Activated CD4-positive, alpha-beta T cell treated with anti-CD3 and anti-CD28 coated beads, Interleukin-2, amount 10 ng/mL, durations not matched to agents 24 days and 14 days (primary cell): ENCODE measurements at places on chromosomes 6 and 20. TPM values are rescaled to one million over a fixed set of nuclear protein-coding genes. Genes with fewer than 3 reads are reported as not detected.

DNA sequence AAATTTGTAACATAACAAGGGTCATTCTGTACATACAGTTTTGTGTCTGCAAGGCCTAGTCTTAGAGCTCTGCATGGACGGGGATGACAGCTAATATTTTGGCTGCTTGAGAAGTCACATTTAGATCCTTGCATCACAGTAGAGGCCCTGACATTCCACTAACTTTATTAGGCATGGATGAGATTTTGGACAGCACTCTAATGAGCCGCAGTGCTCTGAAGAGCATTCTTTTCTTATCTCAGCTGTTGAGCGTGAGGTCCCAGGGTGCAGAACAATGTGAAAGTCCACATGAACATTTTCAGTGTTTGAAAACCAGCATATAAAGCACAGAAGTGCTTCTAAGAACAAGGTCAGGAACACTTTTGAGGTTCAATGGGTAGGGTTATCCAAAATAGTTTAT lies 58.9 kb downstream of the IPCEF1 start:
- H3K36me3 ChIP-seq, result no peaks in the 10 kb centered on the region
- H3K27me3 ChIP-seq, result peaks cover 31% of the 10 kb centered on the region
- no peak overlapping the region for H3K27ac ChIP-seq
- DNase-seq, result peak; percentile 36
- no peak overlapping the region for H3K4me3 ChIP-seq

Gene IP6K3
- total RNA-seq, result not detected in 2 replicates

DNA sequence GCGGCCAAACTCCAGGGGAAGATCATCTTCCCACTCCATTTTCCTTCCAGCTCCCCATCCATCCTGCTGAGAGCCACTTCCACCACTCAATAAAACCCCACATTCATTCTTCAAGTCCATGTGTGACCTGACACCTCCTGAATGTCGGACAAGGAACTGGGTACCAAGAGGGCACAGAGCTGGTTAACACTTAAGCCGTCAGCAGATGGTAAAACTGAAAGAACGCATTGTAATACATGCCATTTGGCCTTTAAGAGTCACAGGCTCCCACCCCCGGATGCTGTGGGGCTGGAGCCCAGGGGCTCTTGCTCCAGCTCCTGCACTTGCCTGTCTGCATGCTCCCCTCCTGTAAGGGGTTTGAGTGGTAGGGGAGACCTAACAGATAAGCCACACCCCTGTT lies 753.9 kb downstream of the COL12A1 start:
- H3K4me1 ChIP-seq, result no peaks in the 10 kb centered on the region
- H3K27ac ChIP-seq, result no peak overlapping the region
- DNase-seq, result no peak
- H3K4me3 ChIP-seq, result no peak overlapping the region

DNA sequence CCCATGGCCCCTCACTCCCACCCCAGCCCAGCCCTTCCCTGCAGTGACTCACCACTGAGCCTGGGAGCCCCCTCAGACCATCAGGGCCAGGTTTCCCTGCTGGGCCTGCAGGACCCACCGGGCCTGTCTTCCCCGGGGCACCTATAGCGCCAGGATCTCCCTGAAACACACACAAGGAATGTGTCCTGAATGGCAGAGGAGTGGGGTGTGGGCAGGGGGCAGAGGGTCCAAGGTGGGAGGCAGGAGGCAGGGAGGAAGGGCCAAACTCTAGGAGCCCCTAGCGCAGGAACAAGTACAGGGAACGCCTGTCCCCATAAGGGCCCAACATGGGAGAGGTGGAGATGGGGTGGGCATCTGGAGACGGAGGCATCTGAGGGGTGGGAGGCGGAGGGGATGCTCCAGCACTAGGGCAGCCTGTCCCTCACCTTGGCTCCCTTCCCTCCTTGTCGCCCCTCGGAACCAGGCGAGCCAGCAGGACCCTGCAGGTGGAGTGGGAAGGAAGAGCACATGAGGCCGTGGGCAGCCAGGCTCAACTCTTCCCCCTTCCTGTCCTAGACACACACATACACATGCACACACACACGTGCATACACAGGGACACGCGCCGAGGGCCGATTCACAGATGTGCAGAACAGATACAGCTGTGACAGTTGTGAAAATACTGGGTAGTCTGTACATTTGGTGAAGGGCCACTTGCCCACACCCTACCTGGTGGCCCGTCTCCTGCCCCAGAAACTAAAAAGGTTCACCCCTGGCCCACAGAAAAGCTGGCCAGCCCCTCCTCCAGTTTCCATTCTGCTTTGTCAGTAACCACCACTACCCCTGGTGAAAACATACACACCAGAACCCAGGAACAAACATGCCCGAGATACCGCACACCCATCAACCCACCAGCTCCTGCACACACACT lies 24.6 kb downstream of the COL11A2 start:
- no peak overlapping the region for H3K27ac ChIP-seq
- DNase-seq, result no peak
- no peaks in the 10 kb centered on the region for H3K36me3 ChIP-seq
- peaks cover 1% of the 10 kb centered on the region for H3K27me3 ChIP-seq

- peaks cover 44% of the 10 kb centered on the region for H3K4me1 ChIP-seq
- peak; percentile 85 for DNase-seq
- H3K27me3 ChIP-seq, result no peaks in the 10 kb centered on the region
- peak overlapping the region; percentile 58 for H3K27ac ChIP-seq
- peak overlapping the region; percentile 29 for H3K4me3 ChIP-seq
Observed at GRCh38 chr6:32954986-32955802, 2.3 kb upstream of the HLA-DMA start.

Gene CALHM4
- not detected in 2 replicates for total RNA-seq

GRCh38 chr6:109626311-109626710 lies 64.7 kb downstream of the AK9 start:
- H3K4me3 ChIP-seq, result no peak overlapping the region
- H3K36me3 ChIP-seq, result no peaks in the 10 kb centered on the region
- DNase-seq, result no peak
- H3K27ac ChIP-seq, result no peak overlapping the region
- H3K4me1 ChIP-seq, result peaks cover 7% of the 10 kb centered on the region
- no peaks in the 10 kb centered on the region for H3K27me3 ChIP-seq

Gene RAET1G
- total RNA-seq, result not detected in 2 replicates

Gene NOX3
- total RNA-seq, result not detected in 2 replicates

DNA sequence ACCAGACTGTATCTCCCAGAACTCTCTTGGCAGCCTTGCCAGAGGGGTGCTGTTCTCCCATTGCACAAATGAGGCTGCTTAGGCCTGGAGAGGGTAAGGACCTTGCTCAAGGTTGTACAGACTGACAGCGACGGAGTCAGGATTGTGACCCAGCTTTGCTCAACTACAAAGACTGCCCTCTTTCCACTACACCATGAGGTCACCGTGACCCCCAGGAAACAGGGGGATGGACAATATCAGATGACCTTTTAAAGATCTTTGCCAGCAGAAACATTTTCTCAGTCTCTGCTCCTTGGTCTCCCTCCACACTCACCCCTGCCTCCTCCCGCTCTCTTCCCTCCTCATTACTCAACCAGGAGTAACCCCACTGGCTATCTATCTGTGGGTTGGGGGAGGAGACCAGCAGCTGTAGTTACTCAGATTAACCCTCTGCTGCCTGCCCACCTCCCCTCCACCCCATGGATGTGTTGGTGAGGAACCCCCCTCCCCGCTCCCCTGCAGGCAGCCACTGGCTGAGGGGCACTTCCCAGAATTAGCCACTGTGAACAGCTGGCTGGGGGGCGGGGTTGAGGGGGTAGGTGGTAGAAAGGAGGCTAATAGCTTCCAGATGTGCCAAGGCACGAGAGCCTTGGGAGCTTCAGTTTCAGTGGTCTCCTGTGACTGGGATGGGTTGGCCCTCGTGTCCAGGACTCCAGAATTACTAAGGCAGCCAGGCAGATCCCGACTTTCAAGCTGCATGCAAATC lies 26.9 kb upstream of the MRPS18A start:
- peaks cover 26% of the 10 kb centered on the region for H3K27me3 ChIP-seq
- no peak overlapping the region for H3K27ac ChIP-seq

Gene TGM6
- total RNA-seq, result not detected in 2 replicates

GRCh38 chr6:118882314-118882905 lies 11.5 kb upstream of the ASF1A start:
- no peak for DNase-seq
- no peak overlapping the region for H3K27ac ChIP-seq
- H3K36me3 ChIP-seq, result peaks cover 20% of the 10 kb centered on the region
- H3K27me3 ChIP-seq, result no peaks in the 10 kb centered on the region

- no peak for DNase-seq
- H3K4me3 ChIP-seq, result peak overlapping the region; percentile 90
- peaks cover 24% of the 10 kb centered on the region for H3K4me1 ChIP-seq
- H3K27me3 ChIP-seq, result no peaks in the 10 kb centered on the region
- H3K36me3 ChIP-seq, result peaks cover 24% of the 10 kb centered on the region
- peak overlapping the region; percentile 87 for H3K27ac ChIP-seq
Observed at GRCh38 chr20:35285806-35286076, 1.2 kb upstream of the EIF6 start.

GRCh38 chr6:20483887-20484497 lies 50.3 kb upstream of the CDKAL1 start:
- H3K4me1 ChIP-seq, result peaks cover 4% of the 10 kb centered on the region
- no peak overlapping the region for H3K4me3 ChIP-seq
- no peak for DNase-seq

Gene PACSIN1
- not detected in 2 replicates for total RNA-seq

- DNase-seq, result no peak
- H3K4me1 ChIP-seq, result peaks cover 4% of the 10 kb centered on the region
- peaks cover 3% of the 10 kb centered on the region for H3K36me3 ChIP-seq
- no peaks in the 10 kb centered on the region for H3K27me3 ChIP-seq
- H3K27ac ChIP-seq, result no peak overlapping the region
Observed at GRCh38 chr6:131362696-131363095, 210.3 kb upstream of the ARG1 start.

Gene MYH7B
- 0.19 and 0.52 TPM in 2 replicates for total RNA-seq

GRCh38 chr6:153125032-153125431 lies 6.0 kb downstream of the RGS17 start:
- H3K27ac ChIP-seq, result no peak overlapping the region
- H3K27me3 ChIP-seq, result peaks cover 45% of the 10 kb centered on the region
- H3K4me1 ChIP-seq, result peaks cover 2% of the 10 kb centered on the region
- no peak overlapping the region for H3K4me3 ChIP-seq

Gene TRIM15
- 0.24 and 0.65 TPM in 2 replicates for total RNA-seq

Gene SLC22A16
- total RNA-seq, result not detected in 2 replicates

DNA sequence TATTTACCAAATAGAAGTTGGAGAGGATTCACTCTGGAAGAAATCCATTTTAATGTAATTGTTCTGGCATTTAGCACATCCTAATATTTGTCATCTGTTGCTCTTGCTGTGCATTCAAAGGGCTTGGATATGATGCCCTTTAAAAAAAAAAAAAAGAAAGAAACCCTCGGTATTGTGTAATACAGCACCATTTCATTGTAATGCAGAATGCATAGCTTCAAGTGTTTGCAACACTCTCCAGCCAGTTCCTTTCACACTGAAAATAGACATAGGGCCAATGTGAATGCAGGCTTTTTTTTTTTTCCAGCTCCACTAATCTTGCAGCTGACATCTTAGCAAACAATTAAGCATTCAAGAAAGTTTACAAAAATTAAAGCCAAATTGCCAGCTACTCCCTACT lies 197.4 kb upstream of the POU3F2 start:
- no peak overlapping the region for H3K27ac ChIP-seq
- DNase-seq, result no peak
- H3K4me3 ChIP-seq, result no peak overlapping the region

DNA sequence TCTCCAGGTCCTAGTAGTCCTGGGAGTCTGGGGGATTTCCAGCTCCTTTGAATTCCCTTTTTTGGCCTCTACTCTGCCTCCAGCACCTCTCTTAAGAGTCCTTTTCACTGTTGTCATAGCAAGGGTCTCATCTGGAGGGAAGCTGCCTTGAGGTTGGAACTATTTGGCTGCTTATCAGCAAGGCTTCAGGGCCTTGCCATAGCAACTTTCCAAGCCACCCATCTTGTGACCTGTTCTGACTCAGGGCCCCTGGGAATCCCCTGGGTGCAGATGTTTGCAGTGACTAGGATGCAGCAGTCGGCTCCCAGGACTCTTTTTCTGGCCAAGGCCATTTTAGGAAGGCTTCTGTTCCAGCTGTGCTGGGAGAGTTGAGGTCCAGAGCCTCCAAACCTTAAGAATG lies 12.4 kb downstream of the PKIG start:
- no peaks in the 10 kb centered on the region for H3K36me3 ChIP-seq
- no peak for DNase-seq
- peaks cover 15% of the 10 kb centered on the region for H3K4me1 ChIP-seq
- H3K27ac ChIP-seq, result no peak overlapping the region

GRCh38 chr6:2353412-2354137 lies 108.2 kb upstream of the GMDS start:
- H3K4me1 ChIP-seq, result no peaks in the 10 kb centered on the region
- H3K4me3 ChIP-seq, result no peak overlapping the region
- no peaks in the 10 kb centered on the region for H3K36me3 ChIP-seq
- no peak overlapping the region for H3K27ac ChIP-seq
- H3K27me3 ChIP-seq, result peaks cover 9% of the 10 kb centered on the region

DNA sequence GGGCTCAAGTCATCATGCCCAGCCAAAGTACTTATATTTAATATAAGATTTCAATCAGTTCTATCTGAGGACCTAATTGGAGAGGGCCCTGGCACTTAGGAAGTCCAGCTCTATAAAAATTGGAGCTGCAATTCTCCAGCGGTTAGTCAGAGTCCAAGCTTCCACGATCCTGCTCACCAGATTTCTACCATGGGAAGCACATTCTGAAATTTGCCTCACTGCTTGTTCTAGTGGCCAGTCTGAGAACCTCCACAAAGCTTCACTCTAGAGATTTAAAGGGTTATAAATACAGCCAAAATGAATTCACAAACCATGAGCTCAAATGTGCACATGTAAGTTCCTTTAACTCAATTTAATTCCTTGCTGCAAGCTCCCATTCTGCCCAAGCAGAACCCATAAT lies 33.5 kb downstream of the PNLDC1 start:
- peaks cover 6% of the 10 kb centered on the region for H3K4me1 ChIP-seq
- no peak overlapping the region for H3K27ac ChIP-seq
- H3K36me3 ChIP-seq, result no peaks in the 10 kb centered on the region
- no peak for DNase-seq
- H3K4me3 ChIP-seq, result no peak overlapping the region

Gene CAGE1
- total RNA-seq, result 0.16 and 0.31 TPM in 2 replicates

DNA sequence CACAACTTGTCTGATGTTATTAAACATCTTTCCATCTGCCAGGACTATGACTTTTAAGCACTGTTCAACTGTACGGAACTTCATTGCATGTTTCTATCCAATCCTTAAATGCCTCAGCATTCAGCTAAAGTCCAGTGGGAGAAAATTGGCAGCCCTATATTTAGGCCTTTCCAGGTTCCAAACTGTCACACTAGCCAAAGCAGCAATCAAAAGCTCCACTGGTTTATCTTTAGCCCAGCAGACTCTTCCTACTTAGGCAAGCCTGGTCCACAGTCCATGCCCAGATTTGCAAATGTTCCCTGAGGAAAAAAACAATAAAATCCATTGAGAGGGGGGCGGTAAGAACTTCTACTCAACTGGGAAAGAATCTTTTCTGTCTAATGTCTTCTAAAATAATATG lies 349.1 kb upstream of the GJE1 start:
- no peak for DNase-seq
- no peaks in the 10 kb centered on the region for H3K4me1 ChIP-seq
- H3K27me3 ChIP-seq, result no peaks in the 10 kb centered on the region
- H3K27ac ChIP-seq, result no peak overlapping the region
- no peak overlapping the region for H3K4me3 ChIP-seq

Gene WFDC5
- total RNA-seq, result not detected in 2 replicates
